GM12878 (cell line): ENCODE measurements at places on chromosomes 2 and 18. TPM values are rescaled to one million over a fixed set of nuclear protein-coding genes. Genes with fewer than 3 reads are reported as not detected.

The PRSS56 gene
- total RNA-seq: not detected in 2 replicates

- no peak for DNase-seq
These were observed 132.1 kb downstream of the WDSUB1 start for GRCh38 chr2:159154366-159154765.

DNA sequence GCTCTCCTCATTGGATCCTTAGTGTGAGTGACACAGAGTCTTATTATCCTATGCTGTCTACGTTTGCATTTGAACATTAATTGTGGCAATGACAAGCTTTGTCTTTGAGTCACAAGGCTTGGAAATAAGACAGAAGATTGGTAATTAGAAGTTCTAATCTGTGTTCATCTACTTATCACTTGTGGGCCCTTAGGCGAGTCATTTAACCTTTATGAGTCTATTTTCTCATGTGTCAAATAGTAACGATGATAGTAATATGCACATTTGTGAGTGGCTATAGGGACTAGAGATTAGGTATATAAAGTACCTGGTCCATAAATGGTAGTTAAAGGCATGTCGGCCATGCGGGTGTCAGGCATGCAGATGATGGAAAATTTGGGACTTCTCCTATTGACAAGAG lies 105.6 kb upstream of the NABP1 start:
- no peak for DNase-seq

- DNase-seq: no peak
These were observed 73.9 kb downstream of the ASXL2 start for GRCh38 chr2:25804338-25804737.
